Upper lobe of right lung (tissue), 1 donor: ENCODE measurements at places on chromosomes 13 and 19.

- no peak for DNase-seq
Measured at GRCh38 chr13:27104606-27105005, 67.0 kb downstream of the USP12 start.

GRCh38 chr19:45136507-45137178 is 24.1 kb downstream of the NKPD1 start:
- DNase-seq = no peak

- DNase-seq = no peak
Measured at GRCh38 chr19:19657397-19657783, 6.1 kb downstream of the ATP13A1 start.

GRCh38 chr19:31969016-31969415 is 376.4 kb upstream of the ZNF507 start:
- no peak for DNase-seq

DNA sequence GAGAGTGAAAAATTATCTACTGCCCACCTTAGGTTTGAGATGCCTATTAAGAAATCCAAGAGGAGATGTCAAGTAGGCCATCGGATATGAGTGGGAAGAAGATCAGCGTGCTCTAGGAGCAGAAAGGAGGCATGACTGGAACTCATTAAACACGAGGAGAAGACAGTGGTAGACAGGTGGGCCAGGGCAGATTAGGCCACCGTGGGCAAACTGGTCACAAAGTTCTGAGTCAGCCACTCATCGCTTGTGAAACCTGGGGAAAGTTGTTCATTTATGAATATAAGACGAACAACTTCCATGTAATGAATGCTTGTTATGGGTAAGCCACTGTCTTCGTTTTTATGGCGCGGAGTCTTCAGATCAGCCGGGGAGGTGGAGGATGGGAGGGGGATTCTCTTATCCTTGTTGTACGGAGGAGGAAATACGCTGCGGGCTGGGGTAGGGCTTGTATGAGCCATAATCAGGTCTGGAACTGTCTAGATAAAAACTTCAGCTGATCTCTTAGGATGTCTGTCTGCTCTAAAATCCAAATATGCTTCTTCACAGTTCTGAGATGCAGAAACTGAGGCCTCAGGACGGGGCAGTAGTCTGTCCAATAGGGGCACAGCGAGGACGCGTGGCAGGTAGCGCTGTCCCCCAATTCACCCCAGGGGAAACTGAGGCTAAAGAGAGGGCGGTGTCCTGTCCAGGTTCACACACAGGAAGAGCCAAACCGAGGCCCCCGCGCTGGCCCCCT is 1.1 kb upstream of the ZNF444 start:
- DNase-seq = no peak

DNA sequence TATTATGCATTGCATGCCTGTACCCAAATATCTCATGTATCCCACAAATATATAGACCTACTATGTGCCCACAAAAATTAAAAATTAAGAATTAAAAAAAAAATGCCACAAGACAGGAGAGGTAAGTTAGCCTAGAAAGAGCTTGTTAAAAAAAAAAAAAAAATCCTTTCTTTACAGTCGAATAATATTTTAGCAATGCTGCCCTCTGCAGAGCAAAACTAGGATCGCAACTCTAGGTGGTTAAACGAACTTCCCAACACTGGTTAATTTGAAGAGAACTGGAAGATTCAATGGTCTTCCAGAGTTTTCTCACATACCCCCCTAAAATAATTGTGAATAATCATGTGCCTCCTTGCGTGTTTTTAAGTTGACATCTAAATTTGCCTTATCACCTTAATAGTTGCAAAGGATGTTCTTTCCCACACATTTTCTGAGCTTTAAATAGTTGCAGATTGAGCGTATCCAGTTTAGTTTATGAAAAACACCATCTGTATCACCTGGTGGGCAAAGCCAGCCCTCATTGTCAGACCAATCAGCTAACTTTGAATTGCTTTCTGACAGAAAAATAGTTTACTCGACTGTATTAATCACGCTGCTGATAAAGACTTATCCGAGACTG is 47.4 kb upstream of the RCBTB2 start:
- DNase-seq = no peak

GRCh38 chr13:76884186-76884906 is 1.9 kb downstream of the KCTD12 start:
- peak; percentile 72 for DNase-seq

GRCh38 chr13:31945202-31945961 is 86.2 kb upstream of the FRY start:
- DNase-seq = peak; percentile 83
